Suprapubic skin (tissue), 4 donors: ENCODE measurements at places on chromosomes 11 and 22.

GRCh38 chr11:114209904-114210303, 86.3 kb upstream of the NNMT start:
- no peak for DNase-seq

GRCh38 chr11:48081151-48082010, 101.0 kb downstream of the PTPRJ start:
- DNase-seq, result peak; percentile 84

DNA sequence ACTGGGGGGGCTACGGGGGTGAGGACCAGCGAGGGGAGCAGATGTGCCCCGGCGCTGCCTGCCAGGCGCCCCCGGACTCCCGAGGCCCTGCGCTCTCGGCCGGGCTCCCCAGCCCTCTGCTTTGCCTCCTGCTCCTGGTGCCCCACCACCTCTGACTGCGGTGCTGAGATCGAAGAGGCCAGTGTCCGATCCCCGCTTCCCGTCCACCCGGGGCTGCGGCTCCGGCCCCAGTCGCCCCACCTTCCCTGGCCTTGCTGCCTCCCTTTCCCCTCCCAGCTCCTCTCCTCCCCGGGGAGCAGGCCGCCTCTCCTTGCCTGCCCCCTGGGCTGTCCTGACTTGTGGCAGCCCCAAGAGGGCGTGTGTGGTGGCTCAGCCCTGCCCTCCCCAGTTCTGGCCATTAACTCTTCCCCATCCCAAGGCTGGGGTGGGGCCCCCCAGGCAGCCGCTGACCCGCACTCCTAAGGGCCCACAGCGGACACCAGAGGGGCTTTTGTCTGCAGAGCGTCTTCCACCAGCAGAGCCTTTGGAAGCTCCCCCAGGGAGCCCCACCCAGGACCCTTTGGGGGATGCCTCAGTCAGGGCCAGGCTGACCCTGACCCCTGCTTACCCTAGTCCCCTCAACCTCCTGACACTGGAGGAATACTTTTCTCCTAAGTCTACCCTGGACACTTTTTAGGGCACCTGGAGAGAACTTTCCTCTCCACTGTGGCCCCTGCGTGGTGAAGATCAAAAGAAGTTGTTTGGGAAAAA, 16.6 kb downstream of the RTN4RL2 start:
- DNase-seq, result no peak

DNA sequence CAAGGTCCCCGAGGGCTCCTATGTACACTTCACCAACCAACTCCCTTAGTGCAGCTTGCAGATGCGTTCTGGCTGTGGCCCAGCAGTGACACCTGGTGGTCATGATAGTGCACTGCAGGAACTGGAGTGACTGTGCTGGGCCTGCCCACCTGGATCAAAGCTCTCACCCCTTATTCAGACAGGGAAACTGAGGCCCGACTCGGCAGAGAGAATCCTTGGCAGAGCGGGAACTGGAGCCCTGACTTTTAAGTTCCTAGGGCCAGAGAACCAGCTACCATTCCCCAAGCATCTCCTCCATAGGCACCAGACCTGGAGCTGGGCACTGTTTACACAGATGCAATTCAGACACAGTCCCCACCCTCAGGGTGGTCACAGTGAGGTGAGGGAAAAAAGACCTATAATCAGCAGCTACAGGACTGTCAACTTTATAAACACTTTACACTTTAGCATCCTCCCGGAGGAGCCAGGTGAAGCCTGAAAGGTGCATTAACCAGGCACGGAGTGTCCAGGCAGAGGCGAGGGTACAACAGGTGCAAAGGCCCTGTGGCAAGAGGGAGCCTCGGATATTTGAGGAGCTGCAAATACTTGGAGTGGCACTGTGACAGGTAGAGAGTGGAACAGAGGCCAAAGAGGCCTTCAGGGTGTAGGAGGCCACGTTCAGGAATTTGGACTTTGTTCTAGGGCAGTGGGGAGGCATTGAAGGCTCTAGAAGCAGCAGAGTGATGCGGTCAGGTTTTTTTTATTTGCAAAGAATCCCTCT, 22.0 kb downstream of the RHBDD3 start:
- DNase-seq, result no peak

- peak; percentile 70 for DNase-seq
Observed at GRCh38 chr11:79493555-79494171, 52.8 kb upstream of the TENM4 start.

GRCh38 chr11:74992852-74993251, 4.1 kb downstream of the NEU3 start:
- DNase-seq, result no peak

- no peak for DNase-seq
Observed at GRCh38 chr11:66363805-66364535, 7.6 kb downstream of the SLC29A2 start.

DNA sequence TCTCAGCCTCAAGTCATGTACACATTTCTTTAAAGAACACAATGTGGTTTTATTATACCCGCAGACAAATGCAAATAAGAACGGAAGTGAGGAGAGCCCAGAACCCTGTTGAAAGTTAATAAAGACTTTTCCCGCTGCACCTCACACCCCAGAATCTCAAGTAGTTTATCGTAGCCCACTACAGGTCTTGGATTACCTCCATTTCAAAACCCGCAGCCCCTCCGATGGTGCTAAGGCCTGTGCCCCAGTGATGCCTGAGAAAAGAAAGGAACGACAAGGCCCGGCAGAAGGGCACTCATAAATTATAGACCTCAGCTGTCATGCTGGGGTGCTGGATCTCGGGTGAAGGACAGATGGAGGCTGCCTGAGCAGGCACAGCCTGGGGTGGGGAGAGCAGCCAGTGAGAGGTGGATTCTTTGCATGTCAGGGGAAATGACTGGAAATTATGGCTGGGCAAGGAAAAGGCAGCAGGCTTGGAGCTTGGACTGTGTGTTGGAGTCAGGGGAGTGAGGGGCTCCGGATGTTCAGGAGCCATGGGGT, 354.1 kb downstream of the NTM start:
- DNase-seq, result no peak

DNA sequence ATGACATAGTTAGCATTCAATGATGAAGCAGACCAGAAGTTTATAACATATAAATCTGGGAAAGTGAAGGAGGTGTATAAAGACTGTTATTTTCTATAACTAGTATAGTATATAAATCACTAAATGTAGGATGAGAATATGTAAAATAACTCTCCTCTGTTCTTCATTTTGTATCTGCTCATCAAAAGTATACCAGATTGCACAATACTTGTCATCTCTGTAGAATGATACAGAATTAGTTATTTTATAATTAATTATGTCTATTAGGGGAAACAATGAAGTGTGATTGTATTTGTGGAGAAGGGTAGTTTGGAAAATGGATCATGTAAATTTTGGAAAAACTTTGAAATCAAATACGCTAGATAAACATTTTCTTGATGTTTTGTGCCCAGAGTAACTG, 18.4 kb downstream of the OR51L1 start:
- DNase-seq, result no peak

DNA sequence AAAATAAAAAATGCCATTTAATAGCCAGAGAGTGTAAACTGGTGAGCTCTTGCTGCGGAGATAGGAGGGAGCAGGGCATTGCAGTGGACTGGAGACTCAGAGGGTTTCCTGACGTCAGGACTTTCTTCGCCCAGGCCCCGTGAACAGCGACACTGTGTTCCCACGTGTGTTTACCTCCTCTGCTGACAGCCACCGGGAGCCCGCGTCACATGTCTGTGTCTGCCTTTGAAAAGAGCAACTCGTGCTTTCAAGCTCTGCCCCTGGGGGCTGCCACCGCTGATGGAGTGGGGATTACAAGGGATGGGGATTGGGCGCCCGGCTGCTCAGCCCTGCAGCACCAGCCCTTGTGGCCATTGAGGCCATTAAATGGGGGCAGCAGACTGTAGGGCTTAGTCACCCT, 3.3 kb downstream of the TANGO2 start:
- no peak for DNase-seq

GRCh38 chr11:106087815-106088435, 10.5 kb downstream of the AASDHPPT start:
- no peak for DNase-seq

DNA sequence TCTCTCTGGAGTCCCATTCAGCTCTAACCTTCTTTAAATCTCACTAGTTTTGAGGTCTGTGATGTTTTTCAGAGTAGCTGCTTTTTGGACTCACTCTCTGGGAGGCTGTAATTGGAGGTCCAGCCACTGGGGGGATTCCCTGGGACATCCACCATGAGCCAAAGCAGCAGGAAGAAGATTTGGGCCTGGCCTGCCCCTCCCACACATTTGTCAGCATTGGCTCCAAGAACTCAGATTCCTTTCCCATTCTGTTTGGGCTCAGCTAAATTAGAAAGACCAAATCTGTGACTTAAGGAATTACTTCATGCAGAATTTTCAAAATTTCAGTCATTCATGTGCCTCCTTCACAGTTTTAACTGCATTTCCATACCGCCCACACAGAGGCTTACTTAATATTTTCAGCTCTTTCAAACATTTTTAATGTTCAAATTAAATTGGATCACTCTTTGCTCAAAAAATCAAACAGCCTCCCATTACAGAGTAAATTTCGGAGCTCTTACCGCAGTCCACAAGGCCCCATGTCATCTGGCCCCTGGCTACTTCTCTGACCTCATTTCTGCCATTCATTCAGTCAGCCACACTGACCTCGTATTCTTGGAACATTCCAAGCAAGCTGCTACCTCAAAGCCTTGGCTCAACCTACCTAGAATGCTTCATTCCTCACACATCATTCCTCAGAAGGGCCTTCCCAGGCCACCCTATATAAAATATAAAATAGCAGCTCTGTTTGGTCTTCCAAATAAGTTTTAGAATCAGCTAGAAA, 54.5 kb upstream of the RRAS2 start:
- peak; percentile 67 for DNase-seq

DNA sequence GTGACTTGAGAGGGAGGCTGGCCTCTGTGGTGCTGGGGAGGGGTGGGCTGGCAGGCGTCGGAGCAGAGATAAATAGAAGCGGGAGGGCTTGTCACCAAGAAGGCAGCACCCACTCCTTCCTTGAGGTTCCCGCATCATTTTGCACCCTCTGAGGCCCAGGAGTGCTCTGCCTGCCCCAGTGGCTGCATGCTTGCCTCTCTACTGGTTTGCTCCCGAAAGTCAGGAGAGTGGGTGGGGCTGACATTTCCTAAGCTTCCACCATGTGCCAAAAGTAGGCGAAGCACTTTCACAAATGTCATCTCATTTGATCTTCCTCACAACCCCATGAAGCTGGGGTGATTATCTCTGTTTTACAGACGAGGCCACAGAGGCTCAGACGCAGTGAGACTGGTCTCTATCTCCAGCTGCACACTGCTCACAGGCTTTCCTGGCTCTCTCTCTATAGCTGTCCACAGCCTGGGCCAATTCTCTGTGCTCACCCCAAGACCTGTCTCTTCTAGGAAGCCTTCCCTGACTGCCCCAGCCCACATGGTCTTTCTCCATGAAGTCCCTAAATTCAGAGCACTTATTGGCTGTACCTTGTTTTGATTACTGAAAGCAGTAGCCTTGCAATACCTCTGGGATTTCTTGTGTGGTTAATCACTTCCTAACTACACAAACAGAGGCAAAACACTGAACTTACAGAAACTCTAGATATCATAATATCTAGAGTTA, 2.6 kb upstream of the UCP3 start:
- DNase-seq, result no peak

GRCh38 chr11:74929431-74930363, 19.2 kb downstream of the XRRA1 start:
- DNase-seq, result peak; percentile 82

GRCh38 chr22:35212009-35212408, 45.3 kb upstream of the HMGXB4 start:
- no peak for DNase-seq

- no peak for DNase-seq
Observed at GRCh38 chr11:72712168-72712751, 38.0 kb upstream of the PDE2A start.

DNA sequence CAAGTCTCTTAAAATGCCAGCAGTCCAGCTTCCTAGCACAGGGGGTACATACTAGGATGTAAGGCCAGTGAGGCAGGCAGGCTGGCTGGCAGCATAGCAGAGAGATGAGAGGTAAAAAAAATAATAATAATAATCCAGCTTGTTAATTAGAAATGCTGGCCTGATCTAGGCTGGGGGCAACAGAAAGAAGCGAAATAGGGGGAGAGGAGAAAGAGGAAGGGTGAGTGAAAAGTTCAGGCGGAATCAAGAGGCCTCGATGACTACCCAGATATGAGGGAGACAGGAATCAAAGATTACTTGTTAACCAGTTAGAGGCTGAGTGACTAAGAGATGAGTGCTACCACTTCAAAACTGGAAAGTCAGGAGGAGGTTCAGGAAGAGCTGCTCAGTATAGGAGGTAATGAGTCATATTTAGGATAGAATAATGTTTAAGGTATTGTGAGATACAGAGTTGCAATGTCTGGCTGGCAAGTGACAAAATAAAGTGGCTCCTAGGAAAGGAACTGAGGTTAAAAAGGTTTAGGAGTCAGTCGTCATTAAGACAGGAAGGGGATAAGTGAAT, 2.8 kb downstream of the ALKBH8 start:
- no peak for DNase-seq

GRCh38 chr11:130125638-130126037, 33.9 kb upstream of the ST14 start:
- no peak for DNase-seq

DNA sequence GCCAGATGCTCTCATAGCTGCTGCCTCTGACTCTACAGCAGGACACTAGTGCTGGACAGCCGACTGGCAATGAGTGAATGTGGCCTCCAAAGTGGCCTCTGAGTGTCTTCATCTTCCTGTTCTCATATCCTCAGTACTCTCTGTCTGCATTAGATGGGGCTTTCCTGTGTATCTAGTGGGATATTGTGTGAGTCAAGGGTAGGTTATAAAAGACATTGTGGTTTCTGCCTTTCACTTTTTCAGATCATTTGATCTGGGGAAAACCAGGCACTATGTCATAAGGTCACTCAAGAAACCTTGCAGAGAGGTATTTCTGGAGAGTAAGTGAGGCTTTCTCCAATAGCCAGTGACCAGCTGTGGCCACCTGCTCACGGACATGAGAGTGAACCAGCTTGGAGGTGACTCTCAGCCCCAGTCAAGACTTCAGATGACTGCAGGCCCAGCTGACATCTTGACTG, 333.6 kb upstream of the NCAM1 start:
- no peak for DNase-seq

DNA sequence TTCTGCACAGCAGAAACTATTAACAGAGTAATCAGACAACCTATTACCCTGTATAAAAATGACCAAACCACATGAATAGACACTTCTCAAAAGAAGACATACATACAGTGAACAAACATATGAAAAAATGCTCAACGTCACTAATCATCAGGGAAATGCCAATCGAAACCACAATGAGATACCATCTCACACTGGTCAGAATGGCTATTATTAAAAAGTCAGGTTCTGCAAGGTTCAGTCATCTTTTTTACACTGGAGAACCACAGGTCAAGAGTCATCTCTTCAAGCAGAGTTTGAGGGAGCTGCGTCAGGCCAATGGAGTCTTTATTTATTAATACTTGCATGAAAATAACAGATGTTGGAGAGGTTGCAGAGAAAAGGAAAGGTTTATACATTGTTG, 40.4 kb downstream of the RCN1 start:
- no peak for DNase-seq

DNA sequence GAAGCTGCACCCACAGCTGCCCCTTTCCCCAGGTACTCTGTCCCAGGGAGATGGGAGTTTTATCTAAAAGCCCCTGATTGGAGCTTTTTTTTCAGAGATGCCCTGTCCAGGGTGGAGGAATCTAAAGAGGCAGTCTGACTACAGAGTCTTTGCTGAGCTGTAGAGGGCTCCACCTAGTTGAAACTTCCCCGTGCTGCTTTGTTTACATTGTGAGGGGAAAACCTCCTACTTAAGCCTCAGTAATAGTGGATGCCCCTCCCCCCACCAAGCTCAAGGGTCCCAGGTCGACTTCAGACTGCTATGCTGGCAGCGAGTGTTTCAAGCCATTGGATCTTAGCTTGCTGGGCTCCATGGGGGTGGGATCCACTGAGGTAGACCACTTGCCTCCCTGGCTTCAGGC, 470.1 kb upstream of the LARGE1 start:
- no peak for DNase-seq
